ENCODE measurements at places on chromosomes 3 and 15.

GRCh38 chr3:50673931-50674330 lies 796 bp upstream of the DOCK3 start:
- DNase-seq: no peak

GRCh38 chr15:64560998-64561397 lies 100.6 kb downstream of the ZNF609 start:
- no peak for DNase-seq

DNA sequence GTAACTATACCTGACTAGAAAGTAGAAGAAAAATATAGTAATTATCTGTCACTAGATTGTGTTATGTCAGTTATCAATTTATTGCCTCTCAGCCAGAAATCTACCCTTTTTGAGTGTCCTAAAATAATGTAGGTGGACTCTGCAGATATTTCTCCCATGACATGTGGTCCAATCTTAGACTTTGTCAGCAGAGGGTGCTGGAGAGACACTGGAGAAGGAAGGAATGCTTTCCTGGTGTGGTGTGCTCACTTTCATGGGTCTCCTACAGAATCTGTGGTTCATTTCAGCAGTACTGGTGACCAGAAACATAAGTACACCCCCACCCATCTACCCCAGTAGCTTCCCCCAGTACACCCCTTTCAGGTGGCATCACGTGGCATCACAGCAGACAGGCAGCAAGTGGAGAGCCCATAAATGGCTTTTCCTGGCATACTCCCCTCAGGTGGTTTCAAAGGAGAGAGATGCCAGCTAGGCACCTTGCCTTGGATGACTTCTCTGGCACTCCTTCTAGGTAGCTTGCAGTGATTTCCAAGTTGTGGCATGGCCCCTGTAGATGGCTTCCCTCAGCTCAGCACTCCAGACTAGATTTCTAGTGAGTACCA lies 114.7 kb downstream of the GADL1 start:
- DNase-seq: no peak

DNA sequence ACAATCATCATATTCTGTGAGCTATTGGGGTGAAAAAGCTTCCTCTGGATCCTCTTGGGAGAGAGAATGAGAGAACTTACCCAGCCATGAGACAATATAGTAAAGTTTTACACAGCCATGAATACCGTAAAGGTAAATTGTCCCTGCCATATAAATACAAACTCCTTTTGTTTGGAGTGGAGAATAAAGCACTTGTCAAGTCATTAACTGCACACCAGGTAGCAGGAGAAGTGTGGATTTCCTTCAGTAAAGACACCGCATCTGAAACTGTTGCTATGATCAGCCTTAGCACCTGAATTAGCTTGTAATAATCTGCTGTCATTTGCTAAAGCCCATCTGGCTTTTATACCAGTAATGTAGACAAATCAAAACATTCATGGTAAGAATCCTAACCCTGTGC lies 336.6 kb upstream of the SLCO3A1 start:
- DNase-seq: no peak

DNA sequence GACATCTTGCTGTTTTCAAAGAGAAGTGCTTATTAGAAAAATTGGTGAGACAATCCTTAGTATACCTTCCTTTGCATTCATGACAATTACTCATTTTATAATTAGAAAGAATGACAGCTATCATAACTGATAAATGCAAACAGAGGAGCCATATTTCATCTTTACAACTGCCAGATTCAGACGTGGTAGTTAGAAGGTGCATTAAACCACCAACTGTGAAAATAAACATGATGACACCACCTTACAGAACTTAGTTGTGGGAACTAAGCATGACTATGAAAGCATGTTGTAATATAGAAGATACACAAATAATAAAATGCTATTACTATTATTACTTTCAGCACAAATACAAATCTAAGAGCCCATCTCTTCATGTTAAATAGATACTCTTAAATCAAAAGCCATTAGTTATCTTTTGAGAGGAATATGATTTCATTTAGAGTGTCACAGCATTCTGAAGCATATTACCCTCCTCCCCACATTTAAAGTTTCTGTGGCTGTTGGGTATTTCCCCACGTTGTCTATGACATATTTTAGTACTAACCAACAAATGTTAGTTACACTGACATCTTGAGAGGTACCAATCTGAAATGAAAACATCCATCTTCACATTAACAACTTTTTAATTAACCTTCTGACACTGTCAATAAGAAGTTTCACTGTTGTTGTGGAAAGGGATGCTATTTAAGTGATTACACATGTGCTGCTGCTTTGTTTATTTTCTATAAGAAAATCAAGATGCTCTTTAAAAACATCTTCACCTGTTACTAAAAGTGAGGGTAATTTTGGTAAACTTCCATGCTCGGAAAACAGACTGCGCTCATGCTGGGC lies 163.8 kb downstream of the LSAMP start:
- DNase-seq: no peak

DNA sequence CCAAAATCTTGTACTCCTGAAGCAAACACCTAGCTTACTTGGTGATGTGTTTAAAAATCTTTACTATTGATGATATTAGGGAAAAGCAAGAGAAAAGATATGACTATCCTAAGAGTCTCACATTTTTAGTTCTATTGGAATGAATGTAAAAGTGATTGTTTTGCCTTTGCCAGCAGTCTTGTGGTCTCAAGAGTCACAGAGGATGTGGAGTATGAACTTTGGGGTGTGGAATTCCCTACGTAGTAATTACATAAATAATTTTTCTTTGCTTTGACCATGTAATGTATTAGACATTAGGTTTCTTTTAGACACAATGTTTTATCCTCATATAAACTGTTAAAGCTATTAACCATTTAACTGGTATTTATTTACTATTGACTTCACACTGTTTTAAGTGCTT lies 387.6 kb downstream of the NAALADL2 start:
- no peak for DNase-seq

GRCh38 chr3:154758109-154758868 lies 321.8 kb upstream of the MME start:
- DNase-seq: no peak

- DNase-seq: peak; percentile 59
Measured at GRCh38 chr15:50353975-50354837, 792 bp downstream of the GABPB1 start.

DNA sequence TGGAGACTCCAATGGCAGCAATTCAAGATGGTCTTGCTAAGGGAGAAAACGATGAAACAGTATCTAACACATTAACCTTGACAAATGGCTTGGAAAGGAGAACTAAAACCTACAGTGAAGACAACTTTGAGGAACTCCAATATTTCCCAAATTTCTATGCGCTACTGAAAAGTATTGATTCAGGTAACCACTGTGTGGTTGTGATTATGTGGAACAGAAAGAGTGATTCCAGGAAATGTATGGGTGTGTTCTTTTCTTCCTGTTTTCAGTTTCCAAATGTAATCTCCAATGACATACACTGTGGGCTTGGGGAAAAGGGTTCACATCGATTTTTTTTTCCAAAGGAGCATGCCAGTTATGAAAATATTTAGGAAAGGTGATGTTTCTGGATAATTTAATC lies 10.9 kb downstream of the SCG3 start:
- no peak for DNase-seq

DNA sequence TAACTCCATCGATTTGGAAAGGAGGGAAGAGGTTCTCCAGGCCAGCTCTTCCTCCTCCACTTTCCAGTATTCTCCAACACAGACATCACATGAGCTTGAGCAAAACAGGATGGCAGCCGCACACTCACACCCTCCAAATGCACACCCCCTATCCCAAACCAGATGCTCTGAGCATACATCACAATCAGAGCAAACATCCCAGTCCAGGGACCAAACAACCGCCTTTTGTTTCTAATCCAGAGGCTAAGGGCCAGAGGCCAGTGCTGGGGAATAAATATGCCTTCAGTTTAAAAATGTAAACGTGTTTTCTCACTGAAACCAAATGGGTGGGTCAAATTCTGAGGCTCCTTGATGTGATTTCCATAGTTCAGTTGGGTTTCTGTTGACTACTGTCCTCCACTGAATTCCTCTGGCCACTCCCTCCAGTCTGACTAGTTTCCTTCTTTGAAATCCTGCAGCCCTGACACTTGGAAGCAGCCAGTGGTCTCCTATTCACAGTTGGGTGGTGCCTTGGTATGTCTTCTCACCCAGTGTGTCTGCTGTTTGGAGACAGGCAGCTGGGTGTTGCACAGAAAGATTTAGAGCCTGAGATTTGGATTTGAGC lies 19.2 kb upstream of the MFGE8 start:
- DNase-seq: no peak

DNA sequence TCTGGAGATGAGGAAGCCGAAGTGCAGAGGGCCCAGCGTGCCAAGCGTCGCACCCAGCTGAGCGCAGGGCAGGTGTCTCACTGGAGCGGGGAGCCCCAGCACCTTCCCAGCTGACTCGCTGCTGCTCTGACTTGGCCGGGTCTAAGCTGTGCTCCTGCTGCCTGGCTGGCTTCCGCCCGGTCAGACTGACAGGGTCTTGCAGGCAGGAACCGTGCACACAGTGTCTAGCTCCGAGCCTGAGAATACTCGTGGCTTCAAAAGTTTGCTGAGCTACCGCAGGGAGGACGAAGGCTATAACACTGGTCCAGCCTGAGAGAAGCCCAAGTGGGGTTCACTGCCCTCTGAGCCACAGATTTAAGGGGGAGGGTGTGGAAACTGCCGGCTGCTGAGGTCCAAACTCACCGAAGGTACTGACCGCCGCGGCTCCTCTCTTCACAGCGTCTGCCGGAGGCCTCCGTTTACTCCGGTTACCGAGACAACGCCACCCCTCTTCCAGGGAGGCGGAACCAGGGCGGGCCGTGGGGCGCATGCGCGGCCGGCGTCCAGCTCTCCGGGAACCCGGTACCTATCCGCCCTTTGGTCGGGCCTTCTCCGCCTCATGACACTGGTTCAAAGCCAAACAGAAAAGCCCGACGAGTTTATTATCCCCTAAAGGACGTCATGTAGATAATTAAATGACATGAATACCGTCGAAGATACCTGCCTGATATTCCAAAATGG lies at the start of gene CFAP44:
CFAP44 (minus strand) TSS at position 443 of the 720 bp plus-strand sequence. CDS start 7,829 bp downstream, outside the sequence.
- peak; percentile 76 for DNase-seq

- DNase-seq: no peak
Measured at GRCh38 chr3:10645800-10646199, 140.4 kb upstream of the ATP2B2 start.

GRCh38 chr15:87038404-87038803 lies 958.7 kb downstream of the AGBL1 start:
- DNase-seq: no peak

DNA sequence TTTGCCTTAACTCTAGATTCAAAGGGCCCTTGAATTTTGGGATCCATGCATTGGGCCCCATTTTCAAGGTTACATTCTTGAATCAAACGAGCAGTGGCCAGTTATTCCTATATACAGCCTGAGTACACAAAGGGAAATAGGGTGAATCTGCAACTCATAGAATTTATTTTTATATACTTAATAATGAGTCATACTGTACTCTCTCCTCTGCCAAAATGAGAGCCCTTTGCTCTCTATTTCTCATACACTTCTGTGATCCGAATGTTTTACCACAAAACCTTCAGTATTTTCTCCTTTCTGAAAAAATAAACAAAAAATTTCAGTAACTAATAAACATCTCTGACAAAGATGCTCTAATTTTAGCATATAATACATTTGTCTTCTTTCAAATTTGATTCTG lies 116.7 kb downstream of the SERPINI1 start:
- DNase-seq: no peak

GRCh38 chr3:73255609-73256029 lies 194.2 kb downstream of the EBLN2 start:
- no peak for DNase-seq

- DNase-seq: no peak
Measured at GRCh38 chr3:181298421-181298820, 308.9 kb upstream of the DNAJC19 start.

GRCh38 chr3:128430731-128431130 lies 36.0 kb downstream of the DNAJB8 start:
- DNase-seq: no peak

DNA sequence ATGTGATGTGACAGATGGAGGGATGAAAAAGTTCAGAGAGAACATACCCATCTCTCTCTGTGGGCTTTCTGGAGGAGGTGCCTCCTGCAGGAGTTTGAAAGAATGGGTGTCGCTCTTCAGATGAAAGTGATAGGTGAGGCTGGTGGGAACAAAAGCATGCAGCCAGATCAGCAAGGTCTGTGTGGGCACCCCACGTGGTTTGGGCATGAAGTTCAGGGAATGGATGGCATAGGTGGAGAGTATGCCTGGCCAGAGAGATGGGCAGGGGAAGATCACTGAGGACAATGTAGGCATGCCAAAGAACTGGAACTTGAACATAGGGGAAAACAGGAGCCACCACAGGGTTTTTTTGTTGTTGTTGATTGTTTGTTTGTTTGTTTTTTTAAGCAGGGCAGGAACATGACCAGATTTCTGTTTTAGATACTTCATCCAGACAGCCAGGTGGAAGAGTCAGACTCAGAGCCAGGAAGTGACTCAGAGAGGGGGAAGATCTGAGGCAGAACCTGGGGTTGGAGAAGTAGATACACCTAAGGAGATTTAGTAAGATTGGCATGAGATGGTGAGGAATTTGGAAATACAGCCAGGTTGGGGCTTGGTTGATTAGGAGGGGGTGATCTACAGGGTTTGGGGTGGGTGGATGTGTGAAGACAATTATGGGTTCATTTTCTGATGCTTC lies 64.8 kb upstream of the CLSTN2 start:
- DNase-seq: no peak

GRCh38 chr3:175608911-175609310 lies 749.8 kb downstream of the NAALADL2 start:
- DNase-seq: no peak

- DNase-seq: peak; percentile 59
Measured at GRCh38 chr15:29822684-29823459, 604 bp upstream of the TJP1 start.

DNA sequence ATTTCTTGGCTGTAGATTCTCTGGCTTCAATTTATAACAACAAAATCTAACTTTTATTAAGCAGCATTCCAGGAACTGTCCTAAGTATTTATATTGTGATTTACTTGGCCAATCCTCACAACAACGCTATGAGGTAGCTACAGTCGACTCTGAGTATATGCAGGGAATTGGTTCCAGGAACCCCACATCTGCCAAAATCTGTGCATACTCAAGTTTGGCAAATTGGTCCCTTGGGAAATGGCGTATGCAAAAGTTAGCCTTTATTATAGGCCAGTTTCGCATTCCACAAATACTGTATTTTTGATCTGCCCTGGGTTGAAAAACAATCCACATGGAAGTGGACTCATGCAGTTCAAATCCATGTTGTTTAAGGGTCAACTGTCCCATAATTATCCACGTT lies 53.9 kb downstream of the RAP2B start:
- no peak for DNase-seq

DNA sequence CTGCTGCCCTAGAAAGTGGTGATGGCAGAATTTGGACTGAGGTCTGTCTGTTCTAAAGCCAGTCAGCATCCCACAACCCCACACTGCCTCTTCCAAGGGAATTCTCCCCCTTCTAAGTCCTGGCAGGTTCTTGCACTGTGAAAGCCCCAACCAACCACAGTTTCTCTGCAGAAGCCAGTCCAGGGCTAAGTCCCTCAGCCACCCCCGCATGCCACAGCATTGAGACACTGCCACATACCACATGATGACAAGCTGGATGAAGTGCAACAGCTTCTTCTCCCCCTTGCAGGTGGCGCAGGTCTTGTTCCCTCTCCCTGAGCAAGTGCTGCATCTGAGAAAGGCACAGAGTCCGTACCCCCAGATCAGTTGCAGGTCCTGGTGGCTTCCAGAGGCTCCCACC lies 18.6 kb downstream of the SSUH2 start:
- DNase-seq: no peak

GRCh38 chr3:151130428-151130827 lies 45.0 kb downstream of the MED12L start:
- DNase-seq: peak; percentile 72
